ENCODE measurements at places on chromosomes 6 and 20.

DNA sequence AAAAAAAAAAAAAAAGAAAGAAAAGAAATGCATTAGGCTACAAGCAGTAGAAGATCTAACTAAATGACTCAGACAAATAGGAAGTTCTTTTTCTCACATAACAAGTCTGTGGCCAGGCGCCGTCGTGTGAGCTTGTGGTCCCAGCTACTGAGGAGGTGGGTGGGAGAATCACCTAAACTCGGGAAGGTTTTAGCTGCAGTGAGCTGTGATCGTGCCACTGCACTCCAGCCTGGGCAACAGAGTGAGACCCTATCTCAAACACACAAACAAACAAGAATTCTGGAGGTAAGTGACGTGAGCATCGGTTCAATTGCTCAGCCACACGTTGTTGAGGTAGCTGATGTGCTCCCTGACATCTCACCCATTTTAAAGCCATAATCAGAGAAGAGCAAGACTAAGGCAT is 37.9 kb upstream of the SLC23A2 start:
- DNase-seq: no peak

DNA sequence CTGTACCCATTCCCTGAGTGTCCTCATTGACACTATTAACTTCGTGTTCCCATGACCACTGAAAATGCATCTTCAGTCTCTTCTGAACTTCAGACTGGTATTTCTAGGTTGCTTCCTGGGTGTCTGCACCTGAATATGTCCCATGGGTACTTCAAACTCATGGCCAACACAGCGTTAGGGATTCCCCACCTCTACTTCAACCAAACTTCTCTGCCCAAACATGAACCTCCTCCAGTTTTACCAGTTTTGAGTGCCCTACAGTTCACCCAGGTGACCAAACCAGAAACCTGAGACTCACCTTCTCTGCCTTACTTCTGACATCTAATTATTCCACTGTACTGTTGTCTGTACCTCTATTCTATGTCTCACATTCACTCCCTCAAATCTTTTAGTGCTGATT is 99.5 kb upstream of the SUPT3H start:
- no peak for DNase-seq

DNA sequence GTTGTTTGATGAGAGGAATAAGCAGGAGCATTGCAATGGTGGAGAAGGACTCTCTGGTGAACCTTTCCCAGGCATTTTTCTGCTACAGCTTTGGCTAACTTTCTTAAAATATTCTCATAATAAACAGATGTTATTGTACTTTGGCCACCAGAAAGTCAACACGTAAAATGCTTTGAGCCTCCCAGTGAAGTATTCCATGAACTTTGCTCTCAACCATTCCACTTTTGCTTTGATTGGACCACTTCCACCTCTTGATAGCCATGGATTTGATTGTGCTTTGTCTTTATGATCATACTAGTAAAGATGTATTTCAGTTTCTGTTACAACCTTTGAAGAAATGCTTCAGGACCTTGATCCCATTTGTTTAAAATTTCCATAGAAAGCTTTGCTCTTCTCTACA is 241.1 kb downstream of the TENT5A start:
- DNase-seq: no peak

DNA sequence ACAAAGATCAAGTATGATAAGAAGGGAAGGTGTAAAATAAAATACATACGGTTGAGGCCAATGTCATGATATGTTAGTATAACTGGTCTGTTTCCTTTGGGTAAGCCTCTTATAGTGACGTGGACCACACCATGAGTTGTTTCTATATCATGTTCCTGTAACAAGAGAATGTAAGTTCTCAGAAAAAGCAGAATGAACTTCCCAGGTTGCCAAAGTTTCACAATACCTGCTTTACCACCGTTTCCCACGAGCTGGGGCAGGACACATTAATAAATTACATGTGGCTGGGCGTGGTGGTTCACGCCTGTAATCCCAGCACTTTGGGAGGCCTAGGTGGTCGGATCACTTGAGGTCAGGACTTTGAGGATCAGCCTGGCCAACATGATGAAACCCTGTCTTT is 42.6 kb upstream of the SLA2 start:
- no peak for DNase-seq

- DNase-seq: no peak
Measured at GRCh38 chr6:163708466-163708865, 293.9 kb downstream of the QKI start.
